ENCODE measurements at places on chromosomes 7 and 10.

GRCh38 chr10:106513352-106513771 lies 651.1 kb downstream of the SORCS1 start:
- DNase-seq: no peak

- no peak for DNase-seq
Measured at GRCh38 chr7:47191876-47192291, 390.0 kb downstream of the TNS3 start.

DNA sequence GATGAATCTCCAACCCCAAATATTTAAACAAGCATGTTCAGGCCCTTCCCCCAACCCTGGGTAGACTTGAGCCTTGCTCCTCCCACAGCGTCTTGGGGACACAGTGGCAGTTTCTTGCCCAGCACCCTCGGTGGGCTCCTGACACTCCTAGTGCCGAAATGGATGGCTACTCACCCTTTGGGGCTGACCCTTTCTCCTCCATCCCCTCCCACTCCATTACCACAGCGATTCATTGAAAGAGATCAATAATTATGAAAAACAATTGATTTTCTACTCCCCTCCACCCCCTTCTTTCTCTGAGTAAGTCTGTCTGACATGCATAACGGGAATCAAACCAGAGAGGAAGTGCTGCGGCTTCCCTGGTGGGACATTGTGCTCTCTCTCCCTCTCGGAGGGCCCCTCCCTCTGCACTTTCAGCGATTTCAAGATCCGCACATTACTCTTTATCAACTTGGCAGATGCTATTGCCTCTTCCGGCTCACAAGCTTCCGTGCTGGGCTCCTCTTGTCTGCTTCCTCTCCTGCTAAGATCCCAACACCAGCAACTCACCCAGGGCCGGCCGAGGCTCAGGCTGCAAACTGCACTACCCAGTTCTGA lies 79.0 kb upstream of the PLXNA4 start:
- no peak for DNase-seq

DNA sequence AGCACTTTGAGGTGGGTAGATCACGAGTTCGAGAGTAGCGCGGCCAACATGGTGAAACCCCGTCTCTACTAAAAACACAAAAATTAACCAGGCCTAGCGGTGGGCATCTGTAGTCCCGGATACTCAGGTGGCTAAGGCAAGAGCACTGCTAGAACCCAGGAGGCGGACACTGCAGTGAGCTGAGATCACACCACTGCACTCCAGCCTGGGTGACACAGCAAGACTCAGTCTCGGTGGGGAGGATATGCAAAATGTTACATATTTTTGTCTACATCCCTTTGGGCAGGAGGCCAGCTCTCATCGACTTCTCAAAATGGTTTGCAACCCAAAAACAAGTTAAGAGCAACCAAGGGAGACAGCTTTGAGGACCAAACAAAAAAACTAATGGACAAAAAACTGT lies 8.2 kb downstream of the ATE1 start:
- DNase-seq: no peak

GRCh38 chr7:139992353-139993044 lies 70.3 kb downstream of the PARP12 start:
- DNase-seq: peak; percentile 39

- no peak for DNase-seq
Measured at GRCh38 chr7:117827862-117828261, 45.4 kb downstream of the CTTNBP2 start.

GRCh38 chr7:157788573-157788972 lies 451.8 kb downstream of the DNAJB6 start:
- DNase-seq: no peak

- DNase-seq: no peak
Measured at GRCh38 chr10:117107238-117107637, 30.8 kb downstream of the VAX1 start.

DNA sequence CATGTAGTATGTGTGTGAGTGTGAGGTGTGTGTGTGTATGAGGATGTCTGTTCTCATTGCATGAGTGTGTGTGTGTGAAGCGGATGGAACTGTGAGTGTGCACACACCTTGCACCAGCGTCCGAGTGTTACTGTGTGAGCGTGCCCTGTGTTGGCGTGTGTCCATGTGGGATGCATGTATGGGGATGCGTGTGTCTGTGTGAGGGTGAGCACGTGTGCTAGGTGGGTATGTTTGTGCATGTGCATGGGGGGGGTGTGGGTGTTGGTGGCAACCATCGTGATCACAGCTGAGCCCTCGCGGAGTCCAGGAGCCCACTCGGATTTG lies 6.4 kb downstream of the KNDC1 start:
- no peak for DNase-seq

All from NCI-H2107 (cell line).